ENCODE measurements at places on chromosomes 6 and 20.

- peak; percentile 2 for DNase-seq
These were observed 401 bp downstream of the CYP39A1 start for GRCh38 chr6:46652232-46652602.

- no peak for DNase-seq
These were observed 198.0 kb downstream of the SOX4 start for GRCh38 chr6:21791581-21791980.

GRCh38 chr20:41150664-41151063 is 13.3 kb downstream of the PLCG1 start:
- DNase-seq = peak; percentile 96

DNA sequence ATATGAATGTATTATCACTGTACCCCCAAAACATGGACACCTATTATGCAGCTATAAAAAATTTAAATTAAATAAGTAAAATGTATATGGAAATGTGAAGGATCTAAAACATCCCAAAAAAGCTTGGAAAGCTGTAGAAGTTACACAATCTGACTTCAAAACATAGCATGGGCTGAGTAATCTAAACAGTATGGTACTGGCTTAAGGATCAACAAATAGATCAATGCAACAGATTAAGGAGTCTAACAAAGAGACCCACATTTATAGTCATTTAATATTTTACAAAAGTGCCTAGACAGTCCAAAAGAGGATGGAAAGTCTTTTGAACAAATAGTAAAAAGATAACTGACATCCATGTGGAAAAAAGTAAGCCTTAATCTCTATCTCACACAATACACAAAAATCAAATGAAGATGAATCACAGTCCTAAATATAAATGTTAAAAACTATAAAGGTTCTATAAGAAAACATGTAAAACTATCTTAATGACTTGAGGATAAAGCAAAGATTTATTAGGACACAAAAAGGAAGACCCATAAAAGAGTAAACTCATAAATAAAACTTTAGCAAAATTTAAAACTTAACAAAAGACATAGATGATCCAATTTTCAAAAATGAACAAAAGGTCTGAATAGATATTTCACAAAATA is 46.8 kb downstream of the RANBP9 start:
- no peak for DNase-seq

DNA sequence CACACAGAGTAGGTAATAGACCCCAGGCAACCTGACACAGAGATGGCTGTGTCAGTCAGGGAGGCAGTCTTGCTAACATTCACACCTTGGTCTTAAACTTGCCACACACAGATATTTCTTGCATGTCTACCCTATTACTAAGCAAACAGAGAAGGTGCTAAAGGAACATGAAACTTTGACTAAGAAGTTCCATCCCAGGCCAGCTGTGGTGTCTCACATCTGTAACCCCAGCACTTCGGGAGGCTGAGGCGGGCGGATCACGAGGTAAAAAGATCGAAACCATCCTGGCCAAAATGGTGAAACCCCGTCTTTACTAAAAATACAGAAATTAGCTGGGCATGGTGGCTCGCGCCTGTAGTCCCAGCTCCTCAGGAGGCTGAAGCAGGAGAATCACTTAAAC is 222.4 kb upstream of the JARID2 start:
- no peak for DNase-seq

DNA sequence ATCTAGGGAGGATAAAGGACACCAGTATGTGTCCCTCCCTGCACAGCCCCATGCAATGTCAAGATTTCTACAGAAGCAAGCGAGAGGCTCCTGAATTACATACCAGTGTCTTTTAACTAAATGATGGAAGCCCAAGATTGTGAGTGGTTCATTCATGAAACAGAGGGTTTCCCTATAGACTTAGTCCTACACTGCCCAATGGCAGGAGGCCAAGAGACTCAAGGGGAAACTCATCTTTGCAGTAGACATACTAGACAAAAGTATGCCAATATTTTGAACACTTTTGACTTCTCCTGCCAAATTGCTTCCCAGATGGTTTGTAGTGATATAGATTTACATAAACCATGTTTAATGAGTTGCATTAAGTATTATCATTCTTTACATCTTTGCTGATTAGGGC is 557.2 kb upstream of the JAG1 start:
- no peak for DNase-seq

DNA sequence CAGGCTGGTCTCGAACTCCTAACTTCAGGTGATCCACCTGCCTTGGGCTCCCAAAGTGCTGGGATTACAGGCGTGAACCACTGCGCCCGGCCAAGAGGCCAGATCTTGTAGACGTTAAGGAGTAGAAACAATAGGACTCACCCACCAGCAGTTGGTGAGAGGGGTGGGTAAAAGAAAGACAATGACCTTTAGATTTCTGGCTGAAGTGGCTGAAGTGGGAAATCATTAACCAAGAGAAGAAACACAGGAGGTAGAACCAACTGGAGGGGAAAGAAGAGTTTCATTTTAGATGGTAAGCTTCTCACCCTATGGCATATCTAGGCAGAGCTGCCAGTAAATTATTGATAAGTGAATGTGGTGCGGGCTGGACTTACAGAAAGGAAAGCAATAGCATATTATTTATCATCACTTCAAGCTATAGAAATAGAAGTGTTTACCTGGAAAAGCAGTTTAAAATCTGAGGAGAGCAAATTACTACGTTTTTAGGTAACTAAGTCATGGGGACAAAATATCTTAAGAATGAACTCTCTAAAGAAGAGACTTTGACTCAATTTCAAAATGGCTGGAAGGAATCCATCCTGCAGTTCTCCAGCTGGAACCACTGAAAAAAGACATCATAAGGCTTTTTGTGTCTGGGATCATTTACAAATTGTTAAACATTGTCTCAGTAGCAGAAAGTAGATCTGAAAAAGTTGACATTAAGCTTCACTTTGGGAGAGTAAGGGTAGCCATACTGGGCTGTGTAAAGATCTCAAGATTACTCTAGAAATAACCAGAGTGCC is 109.6 kb downstream of the ALDH8A1 start:
- no peak for DNase-seq

GRCh38 chr20:1776681-1777475 is 118.3 kb upstream of the SIRPA start:
- peak; percentile 81 for DNase-seq

DNA sequence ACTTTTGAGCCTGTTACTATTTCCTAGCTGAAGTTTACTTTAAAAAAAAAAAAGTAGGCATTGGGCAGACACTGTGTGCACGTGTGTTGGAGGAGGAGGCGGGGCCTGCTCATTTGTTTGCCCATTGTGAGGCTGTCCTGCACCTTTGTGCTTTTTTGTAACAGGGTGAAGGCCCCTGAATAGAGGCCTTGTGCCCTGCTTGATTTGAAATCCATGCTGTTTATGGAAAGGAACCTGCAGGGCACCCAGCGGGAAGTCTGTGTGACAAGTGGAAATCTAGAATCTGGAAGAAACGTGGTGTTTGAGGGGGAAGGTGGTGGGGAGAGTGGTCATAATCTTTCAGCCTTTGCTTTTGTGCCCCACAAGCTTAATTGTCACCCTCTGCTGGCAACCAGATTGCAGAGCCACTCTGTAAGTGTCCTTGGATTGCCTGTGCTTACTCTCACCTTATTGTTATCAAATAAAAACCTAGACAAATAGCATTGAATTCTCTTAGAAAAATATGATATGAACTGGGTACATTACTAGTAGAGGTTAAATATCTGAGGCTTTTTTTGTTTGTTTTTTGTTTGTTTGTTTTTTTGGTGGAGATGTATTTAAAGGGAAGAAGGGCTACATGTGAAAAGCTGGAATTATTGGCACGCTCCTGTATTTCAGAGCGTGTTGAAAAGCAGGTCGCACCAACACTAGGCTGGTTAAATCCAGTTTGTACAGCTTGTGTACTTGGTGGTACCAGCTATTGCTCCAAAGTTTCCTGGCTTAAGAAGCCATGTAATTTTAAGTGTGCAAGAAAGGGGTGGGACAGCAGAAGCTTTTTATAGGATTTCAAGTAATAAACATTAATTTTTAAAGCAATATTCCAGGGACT is 156.3 kb downstream of the ARID1B start:
- no peak for DNase-seq

DNA sequence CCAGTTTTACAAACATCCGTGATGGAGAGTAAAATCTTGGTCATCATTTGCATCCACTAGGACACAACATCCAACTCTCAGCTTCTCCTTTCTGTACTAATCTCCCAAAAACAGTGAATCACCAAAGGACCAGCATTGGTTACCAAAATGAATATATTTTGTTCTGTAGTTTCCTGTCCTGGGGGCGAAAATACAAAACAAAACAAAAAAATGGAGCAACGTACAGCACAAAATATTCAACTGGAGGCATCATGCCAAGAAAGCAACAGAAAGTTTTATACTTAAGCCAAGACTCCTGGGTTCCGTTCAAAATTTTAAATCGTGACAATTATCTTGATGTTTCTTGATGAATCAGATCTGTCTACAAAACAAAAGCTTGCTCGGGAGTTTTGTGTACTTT is 126.6 kb upstream of the CCDC28A start:
- DNase-seq = peak; percentile 59

DNA sequence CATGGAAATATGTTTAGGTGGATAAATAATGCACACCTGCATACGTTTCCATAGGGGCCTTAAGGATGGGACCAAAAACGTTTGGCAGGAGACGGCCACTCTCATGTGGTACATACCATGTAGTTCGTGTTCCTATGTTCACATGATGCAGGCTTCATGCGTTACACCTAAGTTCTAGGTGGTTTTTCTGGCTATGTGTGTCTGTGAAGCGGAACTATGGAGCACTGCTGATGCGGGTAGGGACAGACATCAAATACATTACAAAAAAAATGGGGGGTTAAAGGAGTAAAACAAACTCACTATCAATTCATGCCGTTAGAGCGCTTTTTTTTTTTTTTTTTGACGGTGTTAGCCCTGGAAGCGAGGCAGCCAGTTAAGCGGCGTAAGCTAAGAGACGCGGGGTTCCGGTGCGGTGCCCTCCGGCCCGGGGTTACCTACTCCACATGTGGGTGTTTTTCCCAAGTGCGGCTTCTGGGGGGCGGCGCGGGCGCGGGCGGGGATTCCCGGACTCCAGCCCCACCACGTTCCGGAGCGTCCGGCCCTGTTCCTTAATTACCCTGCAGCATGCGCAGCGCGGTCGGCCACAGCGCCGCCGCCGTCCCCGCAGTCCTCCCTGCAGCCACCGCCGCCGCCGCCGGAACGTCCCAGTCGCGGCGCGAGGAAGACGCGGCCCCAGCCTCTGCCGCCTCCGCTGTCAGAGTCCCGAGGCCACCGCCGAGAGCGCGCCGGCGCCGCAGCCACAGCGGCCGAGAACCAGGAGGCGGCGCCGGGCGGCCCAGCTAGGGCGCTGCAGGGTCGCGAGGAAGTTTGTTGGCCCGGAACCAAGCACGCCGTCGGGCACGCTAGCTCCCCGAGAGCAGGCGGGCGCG is 648 bp downstream of the COL19A1 start:
- peak; percentile 30 for DNase-seq

DNA sequence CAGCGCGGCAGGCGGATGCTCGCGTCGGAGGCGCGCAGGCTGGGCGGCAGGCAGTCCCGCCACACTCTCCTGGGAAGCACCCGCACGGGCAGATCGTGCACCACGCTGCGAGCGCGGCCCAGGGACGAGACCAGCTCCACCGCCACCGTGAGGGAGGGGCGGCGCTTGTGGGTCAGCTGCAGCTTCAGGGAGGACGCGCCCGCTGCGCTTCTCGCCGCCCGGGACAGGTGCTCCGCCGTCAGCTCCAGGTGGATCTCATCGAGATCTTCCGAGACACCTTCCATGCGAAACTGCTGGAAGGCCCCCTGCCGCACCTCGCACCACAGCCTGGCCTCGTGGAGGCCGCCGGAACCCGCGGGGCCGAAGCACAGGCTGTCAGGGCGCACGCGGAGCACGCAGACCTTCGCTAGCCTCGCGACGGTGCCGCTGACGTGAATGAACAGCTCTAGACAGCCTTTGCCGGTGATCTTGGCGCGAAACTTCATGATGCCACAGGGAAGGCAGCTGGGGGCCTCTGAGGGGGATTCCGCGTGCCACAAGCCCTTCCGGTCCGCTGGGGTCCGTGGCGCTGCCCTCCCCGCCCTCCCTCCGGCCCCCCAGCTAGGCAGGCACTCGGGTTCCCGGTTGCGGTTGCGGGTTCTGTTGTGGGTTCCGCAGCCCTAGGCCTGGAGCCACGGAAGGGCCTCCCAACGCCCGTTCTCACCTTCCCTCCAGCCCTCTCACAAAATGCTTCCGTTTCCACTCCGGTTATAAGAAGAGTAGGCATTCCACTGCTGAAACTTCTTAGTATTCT is at the start of gene HUS1B:
Gene HUS1B, minus strand, starts transcription at position 641 of the 793 bp plus-strand sequence. Its CDS starts 156 bp downstream, at position 485.
- DNase-seq = no peak

GRCh38 chr20:6680441-6680840 is 87.0 kb upstream of the BMP2 start:
- DNase-seq = no peak

DNA sequence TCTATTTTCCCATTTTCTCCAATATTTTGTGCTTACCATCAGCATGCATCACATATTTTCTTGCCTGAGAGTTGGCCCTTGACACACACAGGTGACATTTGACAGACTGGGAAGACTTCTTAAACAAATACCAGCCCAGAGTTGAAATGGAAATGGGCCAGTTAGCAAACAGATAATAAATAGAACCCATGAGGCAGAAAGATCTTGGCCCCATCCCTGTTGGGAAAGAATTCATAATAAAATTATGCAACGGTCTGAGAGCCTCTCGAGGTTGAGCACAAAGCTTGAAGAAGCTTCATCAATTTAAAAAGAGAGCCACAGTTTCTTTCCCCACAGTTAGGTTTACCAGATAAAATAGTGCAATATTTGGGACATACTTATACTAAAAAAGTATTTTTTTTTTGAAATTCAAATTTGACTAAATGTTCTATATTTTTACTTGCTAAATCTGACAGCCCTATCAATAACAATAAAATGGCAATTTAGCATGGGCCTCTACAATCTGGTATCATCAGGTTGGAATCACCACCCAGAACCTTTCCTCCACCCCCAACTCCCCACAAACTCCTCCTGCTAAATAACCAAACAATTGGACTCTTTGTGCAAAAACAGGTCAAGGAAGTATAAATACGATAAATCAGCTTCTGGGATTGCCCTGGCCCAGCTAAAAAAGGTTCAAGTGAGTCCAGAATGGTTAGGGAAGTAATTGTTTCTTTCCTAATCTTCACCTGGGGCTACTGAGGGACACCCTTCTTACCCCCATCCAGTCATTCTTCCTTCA is 129.8 kb downstream of the CD164 start:
- no peak for DNase-seq

DNA sequence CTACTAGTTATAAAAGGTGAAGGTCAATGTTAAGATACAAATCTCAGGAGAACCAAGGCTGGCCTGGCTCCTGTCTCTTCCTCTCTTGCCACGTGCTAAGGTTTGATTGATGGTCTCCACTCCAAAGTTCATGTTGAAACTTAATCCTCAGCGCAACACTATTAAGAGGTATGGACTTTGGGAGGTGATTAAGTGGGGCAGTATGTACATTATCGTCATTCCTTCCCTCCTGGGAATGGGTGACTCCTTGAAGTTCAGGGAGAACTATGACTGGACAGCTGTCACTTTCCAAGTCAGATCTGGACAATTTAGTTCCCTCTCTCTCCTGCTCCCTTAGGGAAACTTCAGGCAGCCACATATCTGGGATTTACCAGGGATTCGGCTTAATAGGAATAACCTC is 50.5 kb downstream of the KCNK5 start:
- no peak for DNase-seq

DNA sequence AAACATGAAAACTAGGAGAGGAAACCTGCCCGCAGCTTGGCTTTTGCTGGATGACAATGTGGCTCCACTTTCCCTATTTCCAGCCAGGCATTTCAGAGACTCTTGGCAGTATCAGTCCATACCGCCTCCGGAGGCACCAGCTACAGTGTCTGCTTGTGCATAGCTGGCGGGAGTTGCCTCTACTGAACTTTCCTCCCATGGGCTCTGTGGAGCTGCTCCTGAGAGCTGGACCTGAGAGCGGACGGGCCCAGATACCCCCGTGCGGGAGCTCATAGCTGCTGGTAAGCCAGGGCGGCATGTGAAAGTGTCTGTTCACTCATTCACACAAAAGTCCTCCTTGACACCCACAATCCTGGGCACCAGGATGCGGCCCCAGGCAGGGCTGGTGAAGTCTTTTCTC is 130.3 kb upstream of the PMEPA1 start:
- no peak for DNase-seq
